ENCODE measurements at places on chromosomes 2 and 18.
A peak's percentile ranks its signal among the peaks of the same experiment; 100 is the strongest.

DNA sequence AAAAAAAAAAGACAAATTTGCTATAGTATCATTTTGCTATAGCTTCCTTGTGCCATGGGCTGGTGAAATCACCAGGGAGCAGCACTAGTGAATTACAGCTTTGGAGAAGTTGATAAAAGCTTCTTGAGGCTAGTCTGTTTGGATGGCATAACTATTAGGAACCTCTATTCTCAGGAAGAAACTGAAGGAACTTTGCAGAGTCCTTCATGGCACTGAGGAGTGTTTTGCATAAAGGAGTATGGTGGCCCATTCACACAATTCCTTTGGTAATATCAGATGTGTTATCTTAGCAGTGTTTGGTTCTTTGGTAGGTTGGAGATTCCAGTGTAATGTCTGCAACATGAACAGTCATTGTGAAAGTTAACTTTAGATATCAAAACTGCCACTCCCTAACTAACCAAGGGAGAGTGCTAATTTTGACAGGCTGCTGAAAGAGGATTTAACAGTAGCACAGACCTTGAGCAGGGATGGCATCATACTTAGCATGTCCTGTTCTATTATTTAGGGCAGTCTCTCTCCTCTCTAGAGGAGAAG is 76.6 kb upstream of the ZFP36L2 start:
- no peak for DNase-seq

DNA sequence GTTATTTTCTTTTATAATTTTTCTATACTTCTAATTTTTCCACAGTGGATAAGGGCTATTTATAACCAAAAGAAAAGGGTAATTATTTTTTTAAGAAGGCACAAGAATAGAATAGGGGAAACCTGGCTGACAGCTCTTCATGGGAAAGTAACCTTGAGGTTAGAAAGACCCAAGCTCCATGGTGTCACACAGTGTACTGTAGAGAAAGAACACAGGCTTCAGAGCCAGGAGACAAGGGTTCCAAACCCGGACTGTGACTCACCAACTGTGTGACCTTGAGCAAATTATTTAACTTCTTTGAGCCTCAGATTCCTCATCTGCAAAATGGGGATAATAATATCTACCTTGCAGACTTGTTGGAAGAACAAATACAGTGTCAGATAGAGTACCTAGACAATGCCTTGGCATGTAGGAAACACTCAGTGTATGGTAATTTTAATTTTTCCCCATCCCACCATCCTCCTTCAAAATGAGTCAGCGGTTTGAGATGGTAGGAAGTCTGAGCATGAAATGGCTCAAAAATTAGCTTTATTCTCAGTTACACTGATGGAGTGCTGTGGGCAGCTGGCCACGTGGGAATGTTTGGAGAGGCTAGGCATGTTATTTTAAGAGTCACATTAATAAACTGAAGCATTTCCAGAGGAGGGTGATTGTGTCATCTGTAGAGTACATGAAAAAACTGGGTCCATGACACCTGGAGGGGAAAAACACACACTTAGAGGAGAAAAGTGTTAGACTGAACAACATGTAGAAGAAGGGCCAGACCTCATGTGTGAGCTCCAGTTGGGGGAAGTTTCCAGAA is 36.7 kb downstream of the TMEM37 start:
- DNase-seq: no peak

DNA sequence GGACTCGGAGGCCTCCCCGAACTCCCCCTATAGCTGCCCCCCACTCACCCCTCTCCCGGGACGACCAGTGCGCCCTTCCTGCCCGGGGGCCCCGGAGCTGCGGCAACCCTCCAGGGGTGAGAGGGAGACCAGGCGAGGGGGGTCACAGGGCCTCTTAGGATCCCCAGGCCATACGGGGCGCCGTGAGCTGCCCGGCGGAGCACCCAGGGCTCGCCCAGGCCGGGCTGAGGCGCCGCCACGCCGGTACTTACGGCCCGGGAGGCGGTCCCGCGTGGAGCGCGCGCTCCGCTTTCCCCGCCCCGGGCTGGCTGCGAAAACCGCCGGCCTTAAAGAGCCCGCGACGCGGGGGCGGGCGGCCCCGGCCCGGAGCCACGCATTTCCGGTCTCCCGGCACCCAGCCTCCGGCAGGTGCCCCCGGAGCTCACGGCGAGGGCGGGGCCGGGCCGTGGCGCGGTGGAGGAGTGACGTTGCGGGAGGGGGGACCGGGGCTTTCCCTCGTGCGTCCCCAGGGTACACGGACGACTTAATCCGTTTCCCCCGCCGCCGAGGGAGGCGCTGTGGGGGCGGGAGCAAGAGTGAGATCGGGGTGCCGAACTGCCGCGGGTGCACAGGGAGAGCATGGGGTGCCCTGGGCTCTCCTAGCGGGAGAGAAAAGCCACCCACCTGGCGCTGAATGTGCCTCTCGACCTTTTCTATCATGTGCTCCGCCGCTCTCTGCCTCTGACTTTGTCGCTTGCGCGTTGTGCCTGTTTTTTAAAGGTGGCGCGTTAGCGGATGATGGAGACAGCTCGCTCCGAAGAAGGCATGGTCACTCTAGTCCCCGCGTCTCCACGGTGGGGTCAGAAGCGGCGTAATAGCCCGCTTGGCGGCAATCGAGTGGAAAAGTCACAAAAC is at the start of gene METTL21A:
Gene METTL21A, minus strand, starts transcription at position 381 of the 894 bp plus-strand sequence. CDS start 1,019 bp downstream, outside the sequence.
- peak; percentile 93 for DNase-seq

DNA sequence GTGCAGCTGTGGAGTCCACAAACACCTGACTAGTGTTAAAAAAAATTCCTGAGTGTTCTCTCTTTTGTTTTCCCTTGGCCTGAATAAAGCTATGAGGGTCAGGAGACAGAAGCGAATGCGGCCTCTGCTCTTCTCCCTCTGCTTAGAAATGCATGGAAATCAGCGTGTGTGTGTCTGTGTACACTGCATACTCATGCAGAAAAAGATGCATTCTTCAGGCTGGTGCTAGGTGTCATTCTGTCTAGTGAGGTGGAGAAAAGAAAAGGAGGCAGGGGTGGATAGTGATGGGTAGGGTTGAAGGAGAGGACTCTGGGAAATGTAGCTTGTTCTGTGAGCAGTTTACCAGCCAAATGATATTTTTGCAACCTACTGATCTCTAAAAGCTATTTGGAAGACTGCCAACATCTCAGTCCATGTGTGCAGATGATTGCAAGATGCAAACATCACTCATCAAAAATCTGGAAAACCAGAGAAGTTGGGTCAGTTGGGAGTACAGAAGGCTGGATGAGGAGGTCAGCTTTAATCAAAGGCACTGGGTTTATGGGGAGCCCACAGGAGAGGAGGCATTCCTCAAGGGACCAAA is 177.7 kb downstream of the INSIG2 start:
- DNase-seq: no peak

DNA sequence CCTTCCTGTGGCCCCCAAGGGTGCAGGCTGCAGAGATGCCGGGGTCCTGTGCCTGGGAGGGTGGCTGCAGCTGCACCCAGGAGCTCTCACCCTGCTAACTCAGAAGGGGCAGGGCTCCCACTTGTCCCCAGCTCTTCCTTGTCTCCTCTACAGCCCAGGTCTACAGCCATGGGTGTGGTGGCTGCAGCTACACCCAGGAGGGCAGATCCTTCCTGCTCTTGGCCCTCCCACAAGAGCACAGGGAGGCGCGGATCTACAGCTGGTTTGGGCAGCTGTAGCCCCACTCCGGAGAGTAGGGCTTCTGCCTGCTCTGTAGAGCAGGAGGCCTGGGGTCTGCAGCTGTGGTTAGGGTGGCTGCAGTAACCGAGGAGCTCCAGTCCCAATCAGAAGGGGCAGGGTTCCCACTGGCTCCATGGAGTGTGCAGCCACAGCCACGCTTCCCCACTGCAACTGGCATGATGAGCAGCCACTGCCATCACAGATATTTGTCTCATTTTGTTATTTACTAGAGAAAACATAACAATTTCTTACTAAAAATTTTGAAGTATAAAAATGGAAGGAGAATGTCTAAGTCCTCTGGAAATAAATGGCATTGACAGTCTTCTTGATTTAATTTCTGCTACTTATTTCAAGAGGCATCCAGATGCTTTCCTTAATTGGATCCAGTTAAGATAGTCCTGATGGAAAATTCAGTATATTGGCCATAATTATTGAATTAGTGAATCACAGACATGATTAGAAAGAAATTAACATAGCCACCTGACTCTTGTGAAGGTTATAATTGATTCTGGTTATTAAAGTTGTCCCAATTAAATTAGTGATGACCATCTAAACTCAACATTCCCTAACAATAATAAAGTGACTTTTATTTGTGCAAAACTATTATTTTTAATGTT is 233.6 kb downstream of the KCNE4 start:
- DNase-seq: no peak

GRCh38 chr2:111659361-111660333 is 224.3 kb downstream of the ANAPC1 start:
- no peak for DNase-seq

DNA sequence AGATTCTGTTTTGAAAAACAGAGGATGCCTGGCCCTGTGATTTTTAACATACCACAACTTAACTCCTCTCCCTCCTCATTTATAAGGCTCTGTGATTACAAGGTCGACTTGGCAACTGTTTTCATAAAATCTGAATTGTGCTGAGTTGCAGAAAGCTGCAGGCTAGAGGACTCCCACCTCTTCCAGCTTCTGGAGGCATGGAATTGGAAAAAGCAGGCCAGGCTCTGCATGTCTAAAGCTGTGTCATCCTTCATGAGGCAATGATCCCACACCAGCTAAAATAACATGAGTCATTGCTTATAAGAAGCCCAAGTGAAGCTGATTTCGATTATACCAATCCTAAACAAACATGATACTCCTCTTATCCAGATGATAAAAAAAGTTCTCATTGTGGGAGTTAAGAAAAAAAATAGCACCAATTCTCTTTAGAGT is 11.7 kb downstream of the ARHGAP28 start:
- DNase-seq: no peak

- no peak for DNase-seq
These were observed 56.6 kb downstream of the TRPM8 start for GRCh38 chr2:233973786-233974185.

- DNase-seq: no peak
These were observed 13.1 kb downstream of the PPP3R1 start for GRCh38 chr2:68238955-68239822.

DNA sequence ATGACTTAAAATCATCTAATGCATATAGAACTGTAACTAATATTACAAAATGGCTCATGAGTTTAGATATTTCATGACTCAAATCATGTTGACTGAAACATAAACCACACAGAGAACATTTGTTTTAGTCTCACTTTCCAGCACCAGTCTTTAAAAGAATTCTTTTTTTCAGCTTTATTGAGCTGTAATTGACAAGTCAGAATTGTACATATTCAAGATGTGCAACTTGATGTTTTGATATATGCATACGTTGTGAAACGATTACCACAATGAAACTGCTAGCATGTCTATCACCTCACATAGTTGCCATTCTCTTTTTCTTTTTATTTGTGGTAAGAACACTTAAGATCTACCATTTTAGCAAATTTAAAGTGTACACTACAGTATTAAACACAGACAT is 25.0 kb upstream of the TMEM178A start:
- DNase-seq: no peak

- DNase-seq: no peak
These were observed 1.3 kb downstream of the DUSP2 start for GRCh38 chr2:96143848-96144480.

DNA sequence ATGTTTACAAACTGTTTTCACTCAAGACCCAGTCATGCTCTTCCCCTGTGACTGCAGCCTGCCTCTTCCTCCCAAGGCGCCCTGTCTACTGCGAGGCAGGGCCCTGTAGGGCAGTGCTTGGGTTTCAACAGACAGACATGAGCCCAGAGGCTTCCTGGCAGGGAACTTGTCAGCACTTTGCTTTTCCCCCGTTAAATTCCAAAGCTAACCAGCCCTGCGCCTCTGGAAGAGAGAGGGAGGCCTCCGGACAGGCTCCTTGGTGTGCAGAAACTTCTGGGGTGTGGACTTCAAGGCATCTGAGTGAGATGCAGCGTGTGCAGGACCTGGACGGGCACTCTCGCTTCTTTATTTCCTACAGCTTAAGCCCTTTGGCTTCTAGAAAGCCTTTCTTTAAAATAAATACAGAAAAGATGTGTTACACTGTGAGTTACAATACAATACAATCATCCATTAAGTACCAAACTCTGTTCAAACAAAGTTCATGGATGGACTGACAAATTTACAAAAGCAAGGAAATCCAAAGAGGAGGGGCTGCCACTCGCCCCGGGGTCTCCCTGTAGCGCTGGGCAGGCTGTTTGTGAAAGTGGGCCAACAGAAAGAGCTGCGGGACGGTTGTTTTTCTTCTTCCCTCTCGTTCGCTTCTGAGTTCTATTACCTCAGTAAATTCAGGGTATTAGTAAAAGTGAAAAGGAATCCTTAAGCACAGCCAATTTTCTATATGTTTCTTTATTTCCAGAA is 8.8 kb upstream of the ZNF516 start:
- no peak for DNase-seq

DNA sequence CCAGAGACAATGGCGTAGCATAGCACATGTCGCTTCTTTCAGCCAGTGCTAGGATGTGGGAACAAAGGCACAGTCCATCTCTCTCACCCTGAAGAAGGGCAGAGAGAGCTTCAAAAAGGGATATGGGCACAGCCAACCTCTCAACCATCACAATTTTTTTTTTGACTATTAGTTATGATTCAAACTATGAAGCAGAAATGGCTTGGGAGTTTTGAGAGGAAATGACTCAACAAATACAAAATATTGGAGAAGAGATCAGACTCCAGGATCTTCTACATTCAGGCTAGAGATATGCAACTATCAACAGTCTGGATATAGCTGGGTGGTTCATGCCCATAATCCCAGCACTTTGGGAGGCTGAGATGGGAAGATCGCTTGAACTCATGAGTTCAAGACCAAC is 109.1 kb downstream of the MCFD2 start:
- DNase-seq: no peak

DNA sequence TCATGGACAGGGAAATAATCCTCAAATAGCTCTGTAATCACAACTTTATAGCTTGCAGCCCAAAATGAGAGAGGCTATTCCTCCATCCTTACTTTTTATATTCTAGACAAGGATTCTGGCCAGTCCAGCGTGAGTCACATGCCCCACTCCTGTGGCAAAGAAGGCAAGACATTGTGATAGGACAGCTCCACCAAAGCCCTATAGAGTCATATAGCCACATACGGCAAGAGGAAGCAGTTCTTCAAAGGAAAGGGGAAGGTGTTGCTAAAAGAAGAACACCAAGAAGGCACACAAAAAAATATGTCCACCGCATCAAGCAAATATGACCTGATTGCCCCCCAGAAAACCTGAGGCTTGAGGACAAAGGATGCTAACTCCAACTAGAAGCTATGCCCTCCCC is 3.4 kb upstream of the GFPT1 start:
- DNase-seq: no peak

GRCh38 chr18:48952287-48953103 is 1.7 kb upstream of the SMAD7 start:
- DNase-seq: peak; percentile 37

- no peak for DNase-seq
These were observed 60.8 kb downstream of the NRP2 start for GRCh38 chr2:205743137-205743536.

GRCh38 chr18:7369006-7369405 is 138.1 kb downstream of the LRRC30 start:
- no peak for DNase-seq

GRCh38 chr2:234191819-234192407 is 141.4 kb downstream of the SPP2 start:
- DNase-seq: no peak

- no peak for DNase-seq
These were observed 26.2 kb downstream of the EPC2 start for GRCh38 chr2:148670773-148671172.
